Activated T-helper 17 cell treated with anti-CD3 and anti-CD28 coated beads, Interleukin-2, amount 50 U/mL, for 72 hours (primary cell): ENCODE measurements at places on chromosomes 1 and 21. TPM values are rescaled to one million over a fixed set of nuclear protein-coding genes. Genes with fewer than 3 reads are reported as not detected.

GRCh38 chr1:32701951-32702598 lies 495 bp downstream of the SYNC start:
- ATAC-seq, result no peak

The ZNF593OS gene
- not detected for total RNA-seq

The BLACAT1 gene
- 0.61 TPM for total RNA-seq

GRCh38 chr1:51776408-51776807 lies 102.1 kb downstream of the NRDC start:
- ATAC-seq, result no peak

The TNN gene
- total RNA-seq, result not detected

The ZBTB40 gene
- total RNA-seq, result 21.4 TPM

DNA sequence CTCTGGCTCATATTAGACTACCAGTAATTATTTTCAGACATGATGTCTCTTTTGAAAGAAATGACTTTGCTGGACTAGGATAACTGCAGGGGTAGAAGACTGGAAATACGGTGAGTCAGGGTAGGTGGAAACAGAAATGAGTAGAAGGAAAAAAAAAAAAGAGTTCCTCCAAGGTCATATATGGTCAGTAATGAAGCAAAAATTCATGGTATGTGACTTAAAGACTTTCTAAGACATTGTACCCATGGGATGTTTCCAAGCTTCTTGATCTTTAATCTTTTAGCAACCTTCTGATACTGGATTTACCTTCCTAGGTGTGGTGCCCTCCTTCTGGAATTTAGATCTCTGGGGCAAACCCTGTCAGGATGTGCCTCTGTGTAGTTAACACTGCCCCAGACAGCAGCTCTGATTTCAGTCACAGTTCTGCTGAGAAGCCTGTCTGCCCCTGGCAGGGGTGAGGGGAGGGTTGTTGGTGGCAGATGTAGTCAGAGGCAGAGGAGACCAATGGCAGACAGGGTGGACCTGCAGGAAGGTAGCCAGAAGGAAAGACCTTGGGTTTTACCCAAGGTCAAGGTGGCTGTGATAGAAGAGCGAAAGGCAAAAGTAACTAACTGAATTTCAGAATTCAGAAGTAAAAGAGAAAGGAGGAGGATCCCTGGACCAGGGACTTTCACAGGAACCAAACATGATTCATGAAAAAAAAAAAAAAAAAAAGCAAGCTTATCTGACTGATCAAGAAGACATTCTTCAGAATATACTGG lies 44.1 kb upstream of the BCL10 start:
- ATAC-seq, result peak; percentile 28

- ATAC-seq, result peak; percentile 22
Measured at GRCh38 chr1:67308136-67308535, 463 bp downstream of the IL12RB2 start.

GRCh38 chr1:165836664-165837482 lies 9.5 kb downstream of the UCK2 start:
- ATAC-seq, result no peak

The FCGR3A gene
- not detected for total RNA-seq

DNA sequence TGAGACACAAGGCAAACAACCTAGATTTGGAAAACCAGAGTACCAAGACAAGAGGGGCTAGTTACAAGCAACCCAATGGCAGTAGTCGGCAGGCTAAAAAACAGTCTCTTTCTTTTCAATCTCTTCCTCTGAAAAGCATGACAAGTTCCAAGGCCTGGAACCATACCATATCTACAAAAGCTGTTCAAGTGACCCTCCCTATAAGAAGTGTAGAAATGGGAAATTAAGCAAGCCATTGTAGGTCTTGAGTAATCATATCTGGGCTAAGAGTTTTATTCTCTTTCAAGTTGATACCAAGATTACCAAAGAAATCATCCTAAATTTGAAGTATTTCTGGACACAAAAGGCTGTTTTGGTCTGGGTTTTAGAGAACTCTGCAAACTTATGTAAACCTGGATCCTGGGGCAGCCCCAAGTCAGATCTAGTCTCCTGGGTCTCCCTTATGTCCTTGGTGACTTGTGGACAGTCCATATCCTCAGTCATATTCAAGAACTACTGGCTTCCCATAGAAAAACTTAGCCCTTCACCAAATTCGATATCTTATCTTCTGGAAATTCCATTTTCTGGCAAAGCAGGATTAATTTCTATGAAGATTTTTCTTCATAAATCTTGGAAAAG lies 24.7 kb downstream of the FMO3 start:
- ATAC-seq, result no peak

GRCh38 chr1:242629396-242629795 lies 104.9 kb upstream of the PLD5 start:
- no peak for ATAC-seq

The PLA2G4A gene
- 0.22 TPM for total RNA-seq

GRCh38 chr21:40200946-40201345 lies 333.7 kb downstream of the PCP4 start:
- ATAC-seq, result no peak

The LDLRAD2 gene
- total RNA-seq, result not detected

DNA sequence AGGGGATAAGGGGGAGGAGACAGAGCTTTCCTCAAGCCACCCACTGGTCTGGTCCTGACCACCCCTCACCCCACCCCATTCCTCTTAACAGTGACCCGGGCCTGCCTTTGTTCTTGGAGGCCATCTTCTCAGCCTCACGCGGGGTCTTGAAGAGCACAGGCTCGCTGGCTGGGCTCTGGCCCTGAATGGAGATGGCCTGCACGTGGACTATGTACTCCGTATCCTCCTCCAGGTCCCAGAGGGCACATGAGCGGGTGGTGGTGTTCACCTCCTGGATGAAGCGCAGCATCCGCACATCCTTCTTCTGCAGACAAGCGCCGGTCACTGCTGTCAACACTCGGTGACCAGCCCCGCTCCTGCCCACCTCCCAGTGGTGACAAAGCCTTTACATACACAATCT lies 2.6 kb downstream of the FNDC5 start:
- no peak for ATAC-seq

The CBS gene
- 2.9 TPM for total RNA-seq

The NLRP3 gene
- 6.6 TPM for total RNA-seq

- ATAC-seq, result peak; percentile 80
Measured at GRCh38 chr1:46653405-46653958, 14.7 kb downstream of the ATPAF1 start.

The GPATCH2 gene
- 6.5 TPM for total RNA-seq

The AQP10 gene
- total RNA-seq, result not detected
